Activated naive CD4-positive, alpha-beta T cell treated with anti-CD3 and anti-CD28 coated beads, Interleukin-2, amount 10 ng/mL, durations not matched to agents 7 days and 5 days (primary cell): ENCODE measurements at places on chromosomes 7 and 10.
A peak's percentile ranks its signal among the peaks of the same experiment; 100 is the strongest.

DNA sequence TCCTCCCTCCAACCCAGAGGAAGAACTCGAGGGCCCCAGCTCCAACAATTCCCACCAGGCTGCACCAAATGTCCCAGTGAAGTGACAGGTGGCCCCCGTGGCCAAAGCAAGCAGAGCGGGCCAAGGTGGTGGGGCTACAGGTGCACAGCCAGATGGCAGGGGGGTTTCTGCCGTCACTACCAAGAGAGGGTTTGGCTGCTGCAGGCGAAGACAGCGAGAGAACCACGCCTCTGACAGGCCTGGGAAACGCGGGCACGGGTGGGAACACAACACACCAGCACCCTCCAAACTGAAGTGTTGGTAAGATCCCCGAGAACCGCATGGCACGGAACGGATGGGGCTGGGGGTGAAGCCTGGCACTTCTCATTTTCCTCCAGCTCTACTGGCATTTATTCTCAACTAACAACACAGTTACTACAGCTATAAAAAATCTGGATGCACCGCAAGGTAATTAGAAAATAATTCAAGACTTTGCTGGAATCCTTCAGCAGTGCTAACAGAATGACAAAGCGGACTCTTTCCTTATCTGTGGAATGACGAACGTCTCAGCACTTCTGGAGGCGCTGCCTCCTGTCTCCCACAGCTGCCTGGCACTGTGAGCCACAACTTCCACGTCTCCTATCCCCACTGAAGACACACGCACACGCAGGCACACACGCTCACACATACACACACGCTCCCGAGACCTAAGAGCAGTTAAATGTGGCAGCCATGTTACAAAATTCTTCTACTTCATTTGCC lies 167.9 kb downstream of the TCERG1L start:
- DNase-seq = no peak

DNA sequence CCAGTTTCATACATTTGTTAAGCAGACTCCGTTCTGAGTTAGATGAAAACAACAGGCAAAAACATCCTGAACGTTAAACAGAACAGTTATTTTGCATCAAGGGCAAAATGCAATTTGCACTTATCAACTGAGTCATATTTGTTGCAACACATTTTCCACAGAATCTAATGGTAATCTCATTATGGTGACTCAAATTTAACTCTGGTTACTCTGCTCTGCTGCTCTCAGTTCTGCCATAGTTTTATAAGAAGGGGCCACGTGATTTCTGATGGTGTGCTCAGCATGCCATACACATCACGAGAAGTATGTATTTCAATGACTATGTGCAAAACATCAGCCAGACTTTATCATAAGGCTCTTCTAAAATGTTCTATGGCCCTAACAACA lies 148.8 kb downstream of the CHCHD3 start:
- no peak for DNase-seq

GRCh38 chr10:24790599-24790998 lies 66.9 kb upstream of the ARHGAP21 start:
- no peak for DNase-seq

- DNase-seq = peak; percentile 23
Measured at GRCh38 chr10:104255311-104255981, 754 bp downstream of the GSTO1 start.

DNA sequence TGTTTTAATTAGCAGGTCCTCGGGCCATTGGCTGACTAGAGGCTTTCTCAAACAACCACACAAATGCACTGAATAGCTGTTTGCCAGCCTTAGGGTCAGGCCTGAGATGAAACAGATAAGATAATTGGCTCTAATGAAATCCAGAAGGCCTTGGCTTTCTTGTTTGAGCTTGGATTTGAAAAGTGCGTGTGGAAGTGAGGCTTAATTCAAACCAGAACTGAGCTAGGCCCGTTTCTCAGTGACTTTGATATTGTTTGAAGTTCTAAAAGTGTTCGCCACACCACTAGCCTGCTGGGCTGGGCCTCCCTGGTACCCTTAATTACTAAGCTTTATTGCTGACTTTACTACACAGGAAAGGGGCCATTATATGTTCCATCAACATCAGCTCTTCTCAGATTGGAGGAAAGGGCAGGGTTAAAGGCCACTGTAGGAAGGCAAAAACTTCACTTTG lies 270.6 kb downstream of the TWIST1 start:
- DNase-seq = no peak

- no peak for DNase-seq
Measured at GRCh38 chr7:145398758-145399157, 562.9 kb upstream of the TPK1 start.

DNA sequence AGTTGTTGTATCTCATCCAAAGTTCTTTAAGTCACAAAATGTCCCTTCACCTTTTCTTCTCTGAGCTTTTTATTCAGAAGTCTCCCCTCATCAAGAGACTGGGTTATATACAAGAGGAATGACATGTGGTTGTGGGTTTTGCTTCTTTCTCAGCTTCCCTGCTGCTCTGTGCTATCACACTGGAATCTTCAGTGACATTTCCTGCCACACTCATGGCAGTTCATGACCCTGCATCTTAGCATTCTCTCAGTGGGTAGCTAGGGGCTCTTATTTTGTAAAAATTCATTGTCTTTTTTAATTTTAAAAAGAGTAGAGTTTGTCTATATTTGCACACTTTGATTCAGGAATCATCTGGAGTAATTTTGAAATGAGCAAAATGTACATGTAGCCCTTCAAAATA lies 236.9 kb upstream of the TMEM229A start:
- DNase-seq = no peak

DNA sequence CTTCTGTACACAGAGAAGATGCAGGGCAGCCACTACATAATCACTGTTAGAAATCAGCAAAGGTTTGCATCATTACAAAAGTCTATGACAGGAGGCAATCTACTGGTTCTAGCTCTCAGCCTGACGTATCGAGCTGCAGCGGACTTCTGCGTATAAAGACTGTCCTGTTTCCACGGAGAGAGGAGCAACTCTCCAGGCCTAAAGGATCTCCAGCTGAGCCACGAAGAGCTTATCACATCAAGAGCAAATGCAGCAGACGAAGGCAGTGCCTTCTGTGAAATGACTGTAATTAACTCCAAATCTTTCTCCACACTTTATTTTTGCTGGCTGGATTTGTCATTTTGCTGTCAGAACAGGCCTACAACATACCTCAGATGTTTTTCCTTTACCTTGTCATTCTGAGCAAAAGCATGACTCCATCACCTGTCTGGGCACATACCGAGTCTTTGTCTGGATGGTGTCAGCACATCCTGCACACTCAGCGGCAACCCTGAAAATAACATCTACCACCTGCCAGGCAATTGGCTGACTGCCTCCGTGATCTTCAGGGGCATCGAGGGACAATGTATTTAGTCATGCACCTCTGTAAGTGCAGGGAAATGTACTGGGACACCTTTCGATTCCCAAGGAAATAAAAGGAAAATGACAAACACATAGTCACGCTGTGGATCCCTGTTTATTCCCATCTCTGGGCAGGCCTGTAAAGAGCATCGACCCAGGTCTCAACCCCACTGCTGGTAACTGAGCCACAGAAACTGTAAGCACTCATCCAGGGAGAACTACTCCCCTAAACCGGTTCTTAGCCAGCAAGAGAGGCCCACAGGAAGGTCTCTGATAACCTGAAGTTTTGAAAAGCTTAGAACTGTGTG lies 26.3 kb upstream of the SH3PXD2A start:
- no peak for DNase-seq

DNA sequence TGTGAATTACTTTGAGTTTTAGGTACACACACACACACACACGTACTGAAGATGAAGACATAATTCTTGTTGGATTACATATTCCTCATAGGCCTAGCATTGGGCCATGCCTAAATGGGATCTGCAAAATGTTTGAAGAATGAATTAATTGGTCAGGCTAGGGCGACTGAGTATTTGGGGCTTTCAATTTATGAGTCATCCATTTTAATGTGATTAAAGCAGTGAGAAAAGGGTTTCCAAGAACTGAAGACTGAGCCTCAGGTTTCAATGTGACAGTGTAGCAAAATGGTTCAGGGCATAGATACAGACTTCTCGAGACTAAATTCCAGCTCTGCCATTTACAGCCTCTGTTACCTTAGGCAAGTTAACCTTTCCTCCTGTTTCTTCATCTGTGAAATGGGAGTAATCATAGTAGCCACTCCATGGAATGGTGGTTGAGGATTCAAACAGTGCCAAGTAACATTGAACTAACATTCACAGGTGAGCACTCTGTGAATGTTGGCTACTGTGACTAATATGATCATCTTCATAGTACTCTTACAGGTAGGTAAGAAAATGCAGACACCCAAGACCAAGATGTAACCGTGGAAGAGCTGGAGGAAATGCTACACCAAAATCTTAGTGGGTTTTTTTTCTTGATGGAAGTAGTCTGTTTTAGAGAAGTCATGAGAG lies 7.6 kb downstream of the BPGM start:
- DNase-seq = no peak

- DNase-seq = peak; percentile 32
Measured at GRCh38 chr10:129161150-129161549, 305.9 kb upstream of the MGMT start.

DNA sequence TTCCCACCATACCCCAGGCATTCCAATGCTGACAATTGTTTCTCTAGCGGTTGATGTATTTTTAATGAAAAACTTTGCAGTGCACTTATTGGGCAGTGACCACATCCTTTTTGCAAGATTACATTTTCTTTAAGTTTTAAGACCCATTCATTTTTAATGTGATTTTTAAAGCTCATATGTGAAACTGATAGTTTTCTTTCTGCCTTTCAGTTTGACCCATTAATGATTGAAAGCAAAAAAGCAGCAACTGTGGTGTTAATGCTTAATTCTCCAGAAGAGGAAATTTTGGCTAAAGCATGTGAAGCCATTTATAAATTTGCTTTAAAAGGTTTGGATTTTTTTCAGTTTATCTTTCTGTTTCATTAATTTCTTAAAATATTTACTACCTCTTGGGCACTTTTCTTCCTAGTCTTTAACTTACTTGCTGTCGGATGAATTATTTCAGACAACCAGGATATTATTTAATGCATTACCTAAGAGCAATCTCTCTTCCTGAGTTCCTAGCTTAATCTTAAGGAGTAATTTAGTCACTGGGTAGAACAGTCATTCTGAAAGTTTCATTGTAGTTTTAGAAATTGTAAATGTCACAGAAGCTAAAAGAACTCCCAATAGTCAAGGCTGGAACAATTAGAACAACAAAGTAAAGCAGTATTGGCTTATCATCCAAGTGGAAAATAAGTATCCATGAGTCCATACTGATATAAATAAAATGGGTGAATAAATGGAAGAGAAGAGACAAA lies 18.3 kb downstream of the ARMC3 start:
- no peak for DNase-seq

GRCh38 chr10:88478256-88478655 lies 104.9 kb downstream of the RNLS start:
- DNase-seq = no peak

GRCh38 chr10:84406561-84406960 lies 78.2 kb downstream of the CCSER2 start:
- DNase-seq = no peak

- no peak for DNase-seq
Measured at GRCh38 chr10:89374713-89375141, 3.1 kb upstream of the IFIT1B start.

- DNase-seq = no peak
Measured at GRCh38 chr10:43607199-43607573, 948 bp downstream of the ZNF485 start.
